ENCODE measurements at places on chromosomes 13 and 19. TPM values are rescaled to one million over a fixed set of nuclear protein-coding genes. Genes with fewer than 3 reads are reported as not detected.

The SYT3 gene
- 0.47 TPM for polyA plus RNA-seq

The CYP2A6 gene
- not detected for polyA plus RNA-seq

The CPT1C gene
- polyA plus RNA-seq: 9.0 TPM

The LYPD3 gene
- 1.9 TPM for polyA plus RNA-seq

The ZSCAN4 gene
- polyA plus RNA-seq: not detected

The ZNF627 gene
- 56.1 TPM for polyA plus RNA-seq

Data from right renal cortex interstitium (tissue), 3 donors.